ENCODE measurements at places on chromosomes 13 and 19.
A peak's percentile ranks its signal among the peaks of the same experiment; 100 is the strongest.

GRCh38 chr13:48404952-48405351 is 8.0 kb downstream of the LPAR6 start:
- H3K4me1 ChIP-seq: peaks cover 93% of the 10 kb centered on the region
- H3K36me3 ChIP-seq: no peaks in the 10 kb centered on the region
- peak overlapping the region; percentile 46 for H3K27ac ChIP-seq
- DNase-seq: no peak

GRCh38 chr13:110055089-110055488 is 251.9 kb downstream of the COL4A1 start:
- H3K27ac ChIP-seq: no peak overlapping the region
- no peaks in the 10 kb centered on the region for H3K4me1 ChIP-seq
- H3K4me3 ChIP-seq: no peak overlapping the region
- no peak for DNase-seq
- H3K36me3 ChIP-seq: no peaks in the 10 kb centered on the region

DNA sequence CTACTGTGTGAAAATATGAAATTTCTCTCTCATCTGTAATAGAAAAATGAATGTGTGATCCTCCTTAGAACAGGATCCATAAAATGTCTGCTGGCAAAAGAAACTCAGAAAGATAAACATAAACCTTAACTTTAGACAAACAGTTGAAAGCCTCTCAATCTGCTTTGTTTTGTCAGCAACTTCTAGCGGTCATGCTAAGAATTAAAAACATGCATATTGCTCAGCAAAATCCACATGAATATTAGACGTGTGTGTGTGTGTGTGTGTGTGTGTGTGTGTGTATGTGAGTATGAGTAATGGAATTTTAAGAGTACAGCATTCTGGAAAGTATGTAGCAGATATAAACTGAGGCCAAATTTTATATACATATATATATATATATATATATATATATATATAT is 1779.2 kb upstream of the MIR17HG start:
- no peaks in the 10 kb centered on the region for H3K4me1 ChIP-seq
- H3K4me3 ChIP-seq: no peak overlapping the region
- H3K27ac ChIP-seq: no peak overlapping the region
- no peak for DNase-seq

DNA sequence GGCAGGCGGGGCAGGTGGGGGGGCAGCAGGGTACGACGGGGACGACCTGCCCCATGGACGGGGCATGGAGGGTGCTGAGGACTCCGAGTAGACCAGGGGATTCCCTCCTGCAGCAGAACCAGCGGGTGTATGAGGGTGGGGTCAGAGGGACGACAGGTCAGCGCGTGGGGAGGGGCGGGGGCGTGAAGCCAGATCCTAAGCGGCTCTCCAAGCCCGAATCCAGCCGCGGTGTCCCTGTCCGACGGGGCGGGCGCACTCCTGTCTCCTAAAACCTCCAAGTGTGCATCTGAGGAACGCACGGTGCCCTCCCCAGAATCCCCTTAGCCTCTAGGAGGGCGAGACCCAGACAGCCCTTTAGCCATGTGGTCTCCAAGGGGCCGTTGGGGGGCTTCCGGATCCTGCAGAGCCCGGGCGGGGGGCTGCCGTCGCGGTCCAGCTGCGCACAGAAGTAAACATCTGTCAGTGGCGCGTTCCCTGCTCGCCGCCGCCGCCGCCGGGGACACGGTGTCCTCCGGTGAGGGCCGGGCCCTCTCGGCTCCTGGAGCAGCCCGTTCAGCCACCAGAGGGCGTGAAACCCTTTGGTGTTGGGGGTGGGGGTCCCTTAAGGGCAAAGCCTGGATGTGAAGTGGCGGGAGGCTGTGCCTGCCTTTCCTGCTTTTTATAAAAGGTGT is 730 bp downstream of the NRTN start:
- H3K36me3 ChIP-seq: no peaks in the 10 kb centered on the region
- no peak overlapping the region for H3K4me3 ChIP-seq
- H3K27ac ChIP-seq: peak overlapping the region; percentile 24
- no peaks in the 10 kb centered on the region for H3K27me3 ChIP-seq
- peaks cover 9% of the 10 kb centered on the region for H3K4me1 ChIP-seq

GRCh38 chr13:27079421-27079958 is 92.1 kb downstream of the USP12 start:
- no peaks in the 10 kb centered on the region for H3K4me1 ChIP-seq
- H3K36me3 ChIP-seq: no peaks in the 10 kb centered on the region
- H3K4me3 ChIP-seq: no peak overlapping the region
- H3K27me3 ChIP-seq: no peaks in the 10 kb centered on the region
- H3K27ac ChIP-seq: no peak overlapping the region

DNA sequence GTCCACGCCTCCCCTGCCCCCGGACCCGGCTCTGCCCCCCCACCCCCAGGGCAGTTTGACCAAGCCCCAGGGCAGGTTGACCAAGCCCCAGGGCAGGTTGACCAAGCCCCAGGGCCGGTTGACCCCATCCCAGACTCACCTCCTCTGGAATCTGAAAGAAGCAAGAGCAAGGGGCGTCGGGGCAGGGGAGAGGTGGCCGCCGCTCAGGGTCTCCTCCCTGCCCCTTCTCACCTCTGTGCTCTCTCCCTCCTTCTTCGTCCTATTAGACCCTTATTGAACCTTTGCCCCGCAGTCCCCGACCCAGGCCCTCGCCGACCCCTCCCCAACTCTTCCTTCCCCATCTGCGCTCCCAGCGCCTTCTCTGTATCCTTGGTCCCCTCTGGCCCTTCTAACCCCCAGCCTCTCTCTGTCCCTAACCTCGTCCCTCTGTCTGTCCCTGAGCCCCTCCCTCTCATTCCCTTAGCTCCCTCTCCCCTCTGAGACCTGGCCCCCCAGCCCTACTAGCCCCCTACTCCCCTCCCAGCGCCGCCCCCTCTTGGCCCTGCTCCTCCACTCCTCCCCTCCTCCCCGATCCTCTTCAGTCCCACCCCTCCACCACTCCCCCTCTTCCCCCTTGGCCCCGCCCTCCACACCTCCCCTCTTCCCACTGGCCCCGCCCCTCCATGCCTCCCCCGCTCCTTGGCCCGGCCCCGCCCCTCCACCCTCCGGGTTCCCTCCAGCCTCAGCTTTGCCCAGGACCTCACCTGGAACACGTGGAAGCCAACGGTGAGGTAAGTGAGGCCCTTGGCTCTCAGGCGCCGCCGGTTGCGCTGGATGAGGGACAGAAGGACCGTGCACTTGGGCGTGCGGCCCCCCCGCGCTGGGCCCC is 7.6 kb downstream of the CAPN12 start:
- DNase-seq: no peak
- no peaks in the 10 kb centered on the region for H3K27me3 ChIP-seq
- H3K27ac ChIP-seq: peak overlapping the region; percentile 86
- peaks cover 66% of the 10 kb centered on the region for H3K4me1 ChIP-seq
- H3K36me3 ChIP-seq: peaks cover 2% of the 10 kb centered on the region

- no peak for DNase-seq
- peaks cover 37% of the 10 kb centered on the region for H3K4me1 ChIP-seq
- H3K4me3 ChIP-seq: no peak overlapping the region
- no peak overlapping the region for H3K27ac ChIP-seq
- H3K27me3 ChIP-seq: no peaks in the 10 kb centered on the region
- H3K36me3 ChIP-seq: no peaks in the 10 kb centered on the region
Observed at GRCh38 chr19:40282209-40282580, 3.0 kb downstream of the AKT2 start.

GRCh38 chr19:8577741-8578140 is 499 bp upstream of the MYO1F start:
- DNase-seq: no peak
- H3K36me3 ChIP-seq: no peaks in the 10 kb centered on the region
- H3K27ac ChIP-seq: peak overlapping the region; percentile 73
- no peak overlapping the region for H3K4me3 ChIP-seq

- H3K27ac ChIP-seq: peak overlapping the region; percentile 14
- no peaks in the 10 kb centered on the region for H3K36me3 ChIP-seq
- no peaks in the 10 kb centered on the region for H3K4me1 ChIP-seq
- H3K27me3 ChIP-seq: no peaks in the 10 kb centered on the region
- no peak for DNase-seq
Observed at GRCh38 chr13:37701972-37702371, 103.4 kb upstream of the POSTN start.

- peaks cover 27% of the 10 kb centered on the region for H3K27me3 ChIP-seq
- H3K4me3 ChIP-seq: no peak overlapping the region
- no peak for DNase-seq
- H3K36me3 ChIP-seq: no peaks in the 10 kb centered on the region
- no peaks in the 10 kb centered on the region for H3K4me1 ChIP-seq
Observed at GRCh38 chr19:17881701-17882100, 10.0 kb downstream of the SLC5A5 start.

DNA sequence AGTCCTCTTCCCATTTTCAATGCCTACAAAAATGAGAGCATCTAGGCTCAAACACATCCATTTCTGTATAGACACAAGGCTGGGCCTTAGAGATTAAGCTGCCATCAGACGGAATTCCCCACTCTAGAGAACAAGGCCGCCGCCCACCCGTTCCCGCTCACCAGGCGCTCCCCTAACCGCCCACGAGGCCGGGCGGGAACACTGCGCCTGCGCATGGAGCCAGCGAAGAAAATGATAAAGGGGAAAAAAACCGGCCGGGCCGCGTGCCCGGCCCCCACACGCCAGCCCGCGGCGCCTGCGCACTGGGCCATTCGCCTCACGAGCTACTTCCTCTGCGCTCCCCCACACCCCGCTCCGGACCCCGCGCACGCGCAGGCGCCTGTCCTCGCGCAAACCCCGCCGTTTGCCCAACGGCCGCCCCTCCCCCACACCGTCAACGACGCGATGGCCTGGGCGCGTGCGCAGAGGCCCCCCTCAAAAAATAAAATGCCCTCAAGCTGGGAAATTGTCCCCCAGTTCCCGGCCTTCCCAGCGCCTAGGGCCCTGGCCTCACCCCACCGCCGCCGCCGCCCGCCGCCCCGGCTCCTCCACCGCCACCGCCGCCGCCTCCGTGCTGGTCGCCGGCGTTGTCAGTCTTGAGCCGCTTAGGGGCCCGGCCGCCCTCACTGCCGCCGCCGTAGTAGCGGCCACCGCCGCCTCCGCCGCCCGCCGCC is 483 bp downstream of the HNRNPL start:
- peak overlapping the region; percentile 62 for H3K4me3 ChIP-seq
- H3K4me1 ChIP-seq: peaks cover 42% of the 10 kb centered on the region
- peaks cover 29% of the 10 kb centered on the region for H3K36me3 ChIP-seq
- H3K27ac ChIP-seq: peak overlapping the region; percentile 93
- H3K27me3 ChIP-seq: no peaks in the 10 kb centered on the region

GRCh38 chr13:75492389-75492788 is 10.4 kb upstream of the TBC1D4 start:
- H3K4me3 ChIP-seq: no peak overlapping the region
- H3K27ac ChIP-seq: no peak overlapping the region
- no peaks in the 10 kb centered on the region for H3K27me3 ChIP-seq
- no peak for DNase-seq

DNA sequence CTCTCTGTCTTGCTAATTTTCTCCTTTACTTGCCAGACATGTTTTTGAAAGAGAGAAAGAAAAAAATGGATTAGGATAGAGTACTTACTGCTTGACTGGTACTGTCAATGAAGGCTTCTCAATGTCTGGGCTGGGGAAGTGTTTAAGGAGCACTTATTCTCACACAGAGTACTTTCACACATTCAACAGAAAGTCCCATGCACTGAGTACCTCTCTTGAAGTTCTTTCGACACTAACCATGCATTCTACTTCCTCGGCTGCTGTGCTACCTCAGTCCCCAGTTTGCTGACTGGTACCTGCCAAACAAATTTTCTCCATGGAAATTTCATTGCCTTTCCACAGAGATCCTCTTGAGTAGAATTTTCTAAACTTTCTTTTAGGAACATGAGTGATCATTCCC is 281.9 kb downstream of the RBM26 start:
- H3K27ac ChIP-seq: no peak overlapping the region
- H3K27me3 ChIP-seq: no peaks in the 10 kb centered on the region
- no peaks in the 10 kb centered on the region for H3K36me3 ChIP-seq
- no peaks in the 10 kb centered on the region for H3K4me1 ChIP-seq
- H3K4me3 ChIP-seq: no peak overlapping the region
- DNase-seq: no peak

- H3K27ac ChIP-seq: peak within 1 kb of the TSS; percentile 24
- H3K4me1 ChIP-seq: peaks cover 21% of the 10 kb centered on the region
- peak within 1 kb of the TSS; percentile 61 for H3K4me3 ChIP-seq
- H3K36me3 ChIP-seq: no peaks in the 10 kb centered on the region
Observed at GRCh38 chr19:5804516-5805461, at the start of gene NRTN. TSS of gene NRTN (plus strand) at chr19:5805067. CDS start at chr19:5824166, 19,099 bp downstream.

DNA sequence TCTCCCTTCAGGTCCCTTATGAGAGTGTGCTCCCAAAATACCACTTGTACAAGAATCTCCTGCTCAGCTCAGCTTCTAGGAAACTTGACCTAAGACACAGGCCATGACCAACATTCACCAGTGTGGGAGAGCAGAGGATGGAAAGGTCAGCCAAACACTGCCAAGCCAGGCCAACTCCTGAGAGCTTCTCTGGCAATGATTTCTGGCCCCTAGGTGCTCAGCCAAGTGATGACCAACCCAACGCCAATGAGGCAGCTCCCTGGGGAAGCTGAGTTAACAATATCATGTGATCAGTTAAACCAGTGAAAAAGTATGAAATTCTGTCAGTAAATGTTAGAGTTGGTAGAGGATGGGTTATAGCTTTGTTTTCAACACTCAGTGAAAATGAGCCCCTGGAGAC is 49.1 kb upstream of the FLT1 start:
- no peak overlapping the region for H3K27ac ChIP-seq
- no peak for DNase-seq
- no peaks in the 10 kb centered on the region for H3K4me1 ChIP-seq
- peaks cover 28% of the 10 kb centered on the region for H3K27me3 ChIP-seq
- no peaks in the 10 kb centered on the region for H3K36me3 ChIP-seq

DNA sequence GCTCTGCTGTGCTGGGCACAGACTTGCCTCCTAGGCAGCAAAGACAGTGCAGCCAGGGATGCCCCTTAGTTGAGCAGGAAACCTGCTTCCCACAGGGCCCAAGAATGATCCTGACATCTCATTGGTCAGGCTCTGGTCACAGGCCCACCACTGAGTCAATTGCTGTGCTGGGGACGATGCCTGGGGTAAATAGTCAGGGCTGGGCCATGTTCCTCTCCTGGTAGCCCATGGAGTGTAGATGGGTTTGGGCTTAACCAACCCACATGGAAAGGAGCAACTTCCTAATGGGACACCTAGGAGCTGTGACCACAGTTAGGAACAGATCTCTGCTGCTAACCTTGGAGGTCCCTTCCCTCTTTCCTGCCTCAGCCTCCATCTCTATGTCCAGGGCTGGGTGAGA is 212.5 kb upstream of the ZNF536 start:
- no peaks in the 10 kb centered on the region for H3K27me3 ChIP-seq
- H3K27ac ChIP-seq: no peak overlapping the region
- H3K4me1 ChIP-seq: no peaks in the 10 kb centered on the region
- no peaks in the 10 kb centered on the region for H3K36me3 ChIP-seq

- H3K4me3 ChIP-seq: no peak overlapping the region
- H3K36me3 ChIP-seq: no peaks in the 10 kb centered on the region
- DNase-seq: no peak
- no peak overlapping the region for H3K27ac ChIP-seq
- H3K4me1 ChIP-seq: peaks cover 4% of the 10 kb centered on the region
Observed at GRCh38 chr19:29807870-29808405, 3.9 kb upstream of the CCNE1 start.

- DNase-seq: no peak
- no peaks in the 10 kb centered on the region for H3K4me1 ChIP-seq
- H3K27ac ChIP-seq: no peak overlapping the region
Observed at GRCh38 chr13:112820318-112820717, 130.5 kb downstream of the ATP11A start.

All from esophagus squamous epithelium (tissue), 5 donors.